GM06990 (cell line): ENCODE measurements at places on chromosomes 16 and 17.

DNA sequence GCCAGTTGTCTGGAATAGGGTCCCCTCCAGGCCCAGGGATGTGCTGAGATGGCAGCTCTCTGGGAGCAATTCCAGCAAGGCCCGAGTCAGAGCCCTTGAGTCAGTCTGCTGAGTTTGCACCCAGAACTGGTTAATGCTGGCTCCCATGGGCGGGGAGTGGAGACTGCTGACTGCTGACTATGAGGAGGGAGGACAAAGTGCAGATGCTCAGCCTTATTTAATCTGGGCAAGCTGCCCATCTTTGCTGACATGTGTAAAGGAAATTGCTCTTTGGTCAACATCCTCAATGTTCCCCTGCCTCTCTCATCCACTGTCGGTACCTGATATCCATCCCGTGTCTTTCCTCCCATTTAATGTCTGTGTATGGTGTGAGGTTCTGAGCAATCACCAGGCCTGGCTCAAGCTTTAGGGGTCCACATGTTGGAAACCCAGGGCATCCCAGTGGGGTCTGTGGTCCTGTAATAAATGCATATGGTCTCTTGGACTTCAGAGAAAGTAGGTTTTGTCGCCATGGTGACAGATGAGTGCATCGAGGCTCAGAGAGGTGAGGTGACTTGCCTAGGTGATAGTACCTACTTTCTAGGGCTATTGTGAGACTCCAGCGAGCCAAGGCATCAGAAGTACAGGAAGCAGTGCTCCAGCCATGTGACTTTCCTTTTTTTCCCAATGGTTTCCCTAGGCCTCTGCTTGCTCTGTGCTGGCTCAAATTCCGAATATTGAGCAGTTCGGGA lies 20.0 kb upstream of the RNF135 start:
- no peak for DNase-seq

DNA sequence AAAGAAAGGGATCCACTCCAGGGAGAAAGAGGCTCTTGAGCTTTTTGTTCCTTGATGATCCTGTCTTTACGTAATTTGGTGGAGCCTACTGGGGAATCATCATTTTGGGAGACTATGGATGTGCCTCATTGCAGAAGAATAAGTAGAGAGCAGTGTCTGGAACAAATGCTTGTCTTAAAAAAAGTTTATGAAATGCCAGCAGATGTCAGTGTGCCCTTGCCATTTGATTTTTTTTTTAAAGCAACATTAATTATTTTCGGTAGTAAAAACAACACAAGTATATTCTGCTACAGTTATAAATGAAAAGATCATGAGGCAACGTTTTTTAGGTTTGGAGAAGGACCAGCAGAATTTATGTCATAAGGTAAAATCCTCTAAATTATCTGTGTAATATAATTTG lies 934.8 kb upstream of the EEF2KMT start:
- DNase-seq, result no peak

- DNase-seq, result no peak
Measured at GRCh38 chr17:32654324-32654723, 167.5 kb downstream of the CDK5R1 start.

DNA sequence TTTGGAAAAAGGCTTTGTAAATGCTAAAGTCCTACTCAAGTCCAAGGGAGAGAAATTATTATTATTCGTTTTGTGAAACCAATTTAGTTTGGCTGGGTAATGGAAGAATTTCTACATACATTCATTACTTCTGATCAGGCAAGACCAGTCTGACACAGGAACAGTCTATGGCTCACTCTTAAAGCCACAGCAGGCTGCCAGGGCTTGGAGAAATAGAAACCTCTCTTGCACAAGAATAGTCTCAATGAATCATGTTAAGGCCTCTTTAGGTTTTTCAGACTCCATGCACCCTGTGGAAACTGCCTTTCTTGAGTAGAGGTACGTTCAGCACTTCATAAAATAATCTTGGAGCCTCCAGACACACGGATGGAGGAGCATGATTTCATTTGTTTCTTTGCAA lies 167.7 kb downstream of the IRX3 start:
- no peak for DNase-seq

DNA sequence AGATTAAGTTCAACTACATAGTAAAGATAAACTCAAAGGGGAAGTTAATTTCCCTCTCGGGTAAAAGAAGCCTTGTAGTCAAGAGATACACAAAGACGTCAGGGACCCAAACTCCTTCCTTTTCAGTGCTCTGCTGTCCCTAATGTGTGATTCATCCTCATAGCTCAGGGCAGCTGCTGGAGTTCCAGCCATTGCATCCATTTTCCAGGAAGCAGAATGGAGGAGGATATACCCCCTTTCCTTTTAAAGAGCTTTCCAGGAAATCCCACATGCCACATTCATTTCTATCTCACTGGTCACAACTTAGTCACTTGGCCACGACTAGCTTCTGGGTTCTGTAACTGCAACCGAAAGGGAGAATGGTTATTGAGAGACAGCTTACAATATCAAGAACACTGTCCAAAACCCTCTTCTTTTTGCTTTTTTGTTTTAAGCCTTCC lies 95.3 kb downstream of the SOCS1 start:
- no peak for DNase-seq

DNA sequence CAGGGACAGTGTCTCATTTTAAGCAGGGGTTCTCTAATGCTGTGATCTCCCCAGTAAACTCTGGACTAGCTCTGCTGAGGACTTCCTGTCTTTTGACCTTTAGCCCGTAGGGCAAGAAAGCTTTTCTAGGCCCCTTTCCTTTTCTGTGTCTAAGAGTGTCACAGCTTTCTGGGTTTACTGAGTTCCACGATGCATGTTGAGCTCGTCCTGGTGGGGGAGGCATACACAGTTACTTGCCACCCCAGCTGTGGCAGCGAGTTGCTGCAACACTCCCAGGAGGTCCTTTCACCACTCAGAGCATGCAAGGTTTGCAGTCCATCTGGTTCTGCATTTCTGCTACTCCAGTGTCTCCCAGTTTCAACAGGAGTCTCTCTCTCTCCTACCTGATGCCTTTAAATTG lies 23.7 kb downstream of the NOD2 start:
- no peak for DNase-seq

DNA sequence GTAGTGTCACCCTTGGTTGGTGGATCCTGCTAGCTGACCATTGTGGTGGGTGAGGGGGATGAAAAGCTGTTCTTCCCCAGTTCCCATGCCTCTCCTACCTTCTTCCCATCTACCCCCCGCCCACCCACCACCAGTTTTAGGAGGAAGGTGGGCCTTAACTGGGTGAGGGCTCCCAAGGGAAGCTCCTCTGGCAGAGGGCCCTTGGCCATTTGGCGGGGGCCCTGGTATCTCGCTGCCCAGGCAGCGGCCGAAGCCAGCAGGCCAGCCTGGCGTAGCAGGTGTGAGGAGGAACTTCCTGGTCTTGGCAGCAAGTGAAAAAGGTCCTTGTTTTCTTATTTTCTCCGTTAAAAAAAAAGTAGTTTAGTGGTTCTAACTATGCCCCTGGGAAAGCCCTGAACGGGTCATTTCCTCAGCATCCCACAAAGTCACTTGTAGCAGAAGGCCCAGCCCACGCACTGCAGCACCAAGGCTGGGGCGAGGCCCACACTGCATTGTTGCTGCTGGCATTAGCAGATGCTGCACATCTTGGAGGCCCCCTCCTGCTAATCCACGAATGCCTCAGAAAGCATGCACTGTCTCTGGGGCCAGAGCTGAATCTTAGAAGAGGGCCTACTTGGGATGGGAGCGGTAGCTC lies 72.5 kb downstream of the MPRIP start:
- no peak for DNase-seq

- no peak for DNase-seq
Measured at GRCh38 chr17:71084219-71084618, 914.9 kb downstream of the KCNJ2 start.
